Stimulated activated CD4-positive, alpha-beta T cell treated with anti-CD3 and anti-CD28 coated beads, Interleukin-1b, Interleukin-23, amount 100 ng/mL, for 24 hours (primary cell): ENCODE measurements at places on chromosomes 4 and X.

GRCh38 chrX:134821370-134821769 lies 163.1 kb upstream of the PLAC1 start:
- no peak for DNase-seq

DNA sequence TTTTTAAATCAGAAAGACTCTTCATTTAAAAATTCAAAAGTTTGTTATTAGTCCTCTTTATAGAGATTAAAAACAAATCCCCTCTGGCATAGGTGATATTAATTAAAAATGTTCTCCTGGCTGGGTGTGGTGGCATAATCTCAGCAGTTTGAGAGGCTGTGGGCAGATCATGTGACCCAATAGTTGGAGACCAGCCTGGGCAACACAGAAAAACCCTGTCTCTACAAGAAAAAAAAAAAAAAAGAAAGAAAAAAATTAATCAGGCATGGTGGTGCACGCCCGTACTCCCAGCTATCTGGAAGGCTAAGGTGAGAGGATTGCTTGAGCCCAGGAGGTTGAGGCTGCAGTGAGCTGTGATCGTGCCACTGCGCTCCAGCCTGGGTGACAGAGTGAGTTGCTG lies 38.9 kb downstream of the RASGEF1B start:
- DNase-seq: no peak

DNA sequence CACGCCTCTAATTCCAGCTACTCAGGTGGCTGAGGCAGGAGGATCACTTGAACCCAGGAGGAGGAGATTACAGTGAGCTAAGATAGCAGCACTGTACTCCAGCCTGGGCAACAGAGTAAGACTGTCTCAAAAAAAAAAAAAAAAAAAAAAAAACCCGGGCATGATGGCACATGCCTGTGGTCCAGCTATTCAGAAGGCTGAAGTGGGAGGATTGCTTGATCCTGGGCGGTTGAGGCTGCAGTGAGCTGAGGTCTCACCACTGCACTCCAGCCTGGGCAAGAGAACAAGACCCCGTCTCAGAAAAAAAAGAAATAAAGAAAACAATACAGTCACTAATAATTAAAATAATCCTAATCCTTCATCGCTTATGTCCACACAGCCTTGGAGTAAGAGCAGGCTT lies 68.1 kb downstream of the APBB2 start:
- no peak for DNase-seq

- DNase-seq: no peak
These were observed 58.3 kb downstream of the RAI2 start for GRCh38 chrX:17802756-17803155.

- DNase-seq: no peak
These were observed 81.1 kb downstream of the DLG3 start for GRCh38 chrX:70525733-70526132.

- no peak for DNase-seq
These were observed 288.5 kb downstream of the FBXW7 start for GRCh38 chr4:152247271-152247975.
